ENCODE measurements at places on chromosomes 7 and 10.
A peak's percentile ranks its signal among the peaks of the same experiment; 100 is the strongest.

- DNase-seq, result peak; percentile 44
Measured at GRCh38 chr7:15821484-15822427, 135.3 kb upstream of the MEOX2 start.

DNA sequence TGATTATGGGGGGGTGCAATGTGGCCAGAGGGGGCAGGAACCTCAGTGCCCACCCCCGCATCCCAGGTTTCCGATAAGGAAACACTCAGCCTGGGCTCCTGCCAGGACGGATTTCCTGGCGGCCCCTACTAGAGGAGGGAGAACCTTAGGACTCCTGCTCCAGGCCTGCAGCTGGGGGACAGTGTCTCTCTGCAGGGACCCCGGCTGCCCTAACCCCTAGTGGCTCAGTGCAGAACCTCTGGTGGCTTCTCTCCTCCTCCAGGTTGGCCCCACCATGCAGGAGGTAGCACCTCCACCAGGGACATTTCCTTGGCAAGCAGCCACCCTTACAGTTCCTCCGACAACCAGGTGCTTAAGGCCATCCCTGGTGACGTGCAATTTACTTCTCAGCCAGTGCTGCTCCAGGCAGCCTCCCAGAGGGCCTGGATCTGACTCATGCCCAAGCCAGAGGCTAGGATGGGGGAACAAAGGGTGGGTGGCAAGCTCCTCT, 31.9 kb downstream of the SH2B2 start:
- DNase-seq, result no peak

GRCh38 chr7:147775516-147776284, 814.9 kb upstream of the C7orf33 start:
- no peak for DNase-seq

GRCh38 chr7:38105874-38106483, 72.1 kb upstream of the STARD3NL start:
- DNase-seq, result peak; percentile 54

DNA sequence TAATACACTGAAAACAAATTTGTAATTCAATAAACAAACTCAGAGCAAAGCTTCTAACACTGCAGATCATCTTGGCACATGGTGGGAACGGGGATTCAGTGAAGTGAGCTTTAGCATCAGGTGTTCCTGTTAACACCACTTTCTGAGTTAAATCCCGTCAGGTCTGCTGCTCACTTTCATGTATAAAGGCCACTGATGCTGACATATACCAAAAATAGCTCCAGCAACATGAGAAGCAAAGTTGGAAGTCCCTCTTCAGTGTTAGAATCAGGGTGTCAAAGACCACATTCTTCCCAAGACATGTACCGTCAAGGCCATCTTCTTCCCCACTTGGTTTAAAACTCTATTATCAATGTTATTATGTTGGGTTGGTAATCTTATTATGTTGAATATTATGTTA, 11.7 kb upstream of the CACNA2D1 start:
- DNase-seq, result no peak

- DNase-seq, result peak; percentile 71
Measured at GRCh38 chr10:122342293-122343134, 32.0 kb upstream of the PLEKHA1 start.

- DNase-seq, result no peak
Measured at GRCh38 chr7:148116195-148116594, 474.4 kb upstream of the C7orf33 start.

DNA sequence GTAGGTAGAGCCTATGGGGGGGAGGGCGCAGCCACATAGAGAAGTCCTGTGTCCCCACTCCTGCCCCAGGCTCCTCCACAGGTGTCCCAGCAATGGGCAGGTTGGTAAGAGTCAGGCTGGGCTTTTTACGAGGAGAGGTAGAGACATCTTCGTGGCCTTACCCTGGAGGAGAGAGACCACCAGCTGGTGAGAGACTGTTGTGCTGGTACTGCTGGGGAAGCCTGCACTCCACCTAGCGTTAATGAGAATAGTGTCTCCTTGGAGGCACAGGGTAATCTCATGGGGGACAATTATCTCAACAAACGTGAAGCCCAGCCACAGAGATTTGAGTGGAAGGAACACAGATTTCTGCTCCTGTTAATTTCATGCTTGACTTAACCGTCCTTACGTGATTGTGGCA, 29.5 kb upstream of the RASGEF1A start:
- DNase-seq, result no peak

DNA sequence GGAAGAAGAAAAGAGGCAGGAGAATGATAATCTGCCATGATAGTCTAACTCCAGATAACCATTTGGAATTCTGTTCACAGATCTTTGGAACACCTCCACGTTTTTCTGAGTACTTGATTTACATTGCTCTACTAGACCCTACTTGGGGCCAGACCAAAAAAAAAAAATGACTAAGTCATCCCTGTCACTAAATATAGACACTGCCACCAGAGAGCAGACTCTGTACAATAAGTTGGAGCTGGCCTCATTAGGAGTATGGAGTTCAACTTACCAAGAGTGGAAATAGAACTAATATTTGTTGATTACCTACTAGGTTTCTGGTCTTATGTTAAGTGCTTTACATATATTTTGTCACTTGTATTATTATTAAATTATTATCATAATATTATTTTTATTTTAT, 80.9 kb upstream of the ZNF800 start:
- no peak for DNase-seq

DNA sequence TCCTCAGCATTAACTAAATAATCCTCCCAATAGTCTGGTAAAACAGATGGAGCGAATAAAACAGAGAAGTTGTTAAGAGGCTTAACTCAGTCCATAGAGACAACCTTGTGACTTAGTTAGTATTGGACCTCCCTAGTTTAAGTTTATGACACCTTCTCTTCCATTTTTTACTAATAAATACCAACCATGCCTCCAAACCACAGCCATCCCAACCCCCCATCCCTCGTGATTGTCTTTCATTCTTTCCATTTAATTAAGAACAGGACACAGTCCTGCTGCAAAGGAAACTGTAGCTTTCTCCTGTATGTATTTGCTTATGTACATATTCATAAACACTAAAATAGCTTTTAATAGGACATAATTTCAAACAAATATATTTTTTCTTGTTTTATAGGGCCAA, 238.2 kb downstream of the SEMA3D start:
- peak; percentile 56 for DNase-seq

DNA sequence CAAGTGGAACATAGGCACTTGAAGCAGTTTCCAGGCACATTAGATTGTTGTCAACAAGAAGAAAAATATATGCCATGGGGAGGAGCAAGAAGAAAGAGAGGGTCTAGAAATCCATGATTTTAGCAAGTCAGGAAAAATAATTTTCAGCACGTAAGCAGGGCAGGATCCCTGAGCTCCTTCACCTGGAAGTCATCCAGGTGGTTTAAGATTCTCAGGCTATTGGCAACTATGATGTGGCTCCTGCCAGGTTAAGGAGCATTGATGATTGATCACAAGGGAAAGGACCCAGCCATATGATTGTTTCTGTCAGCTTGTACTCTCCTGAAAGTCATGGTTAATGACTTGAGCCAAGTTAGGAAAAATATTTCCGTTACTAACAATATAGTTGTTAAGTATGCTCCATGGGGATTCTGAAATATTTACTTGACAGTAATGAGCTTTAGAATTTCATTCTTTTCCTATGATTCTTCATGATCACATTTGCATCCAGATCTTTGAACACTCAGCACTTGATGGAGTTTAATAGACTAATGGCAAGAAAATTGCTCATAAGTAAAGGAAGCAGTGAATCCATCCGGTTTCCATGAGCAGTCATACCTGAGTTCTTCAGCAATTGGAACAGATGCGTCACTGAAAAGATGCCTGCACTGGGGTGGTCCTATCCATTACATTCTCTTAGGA, 209.1 kb downstream of the BICC1 start:
- DNase-seq, result peak; percentile 41

- peak; percentile 99 for DNase-seq
Measured at GRCh38 chr10:62582804-62583208, 208.6 kb downstream of the ZNF365 start.

- peak; percentile 6 for DNase-seq
Measured at GRCh38 chr7:152756116-152756515, 3.4 kb upstream of the ACTR3B start.

- no peak for DNase-seq
Measured at GRCh38 chr10:17094844-17095243, 34.8 kb downstream of the CUBN start.

DNA sequence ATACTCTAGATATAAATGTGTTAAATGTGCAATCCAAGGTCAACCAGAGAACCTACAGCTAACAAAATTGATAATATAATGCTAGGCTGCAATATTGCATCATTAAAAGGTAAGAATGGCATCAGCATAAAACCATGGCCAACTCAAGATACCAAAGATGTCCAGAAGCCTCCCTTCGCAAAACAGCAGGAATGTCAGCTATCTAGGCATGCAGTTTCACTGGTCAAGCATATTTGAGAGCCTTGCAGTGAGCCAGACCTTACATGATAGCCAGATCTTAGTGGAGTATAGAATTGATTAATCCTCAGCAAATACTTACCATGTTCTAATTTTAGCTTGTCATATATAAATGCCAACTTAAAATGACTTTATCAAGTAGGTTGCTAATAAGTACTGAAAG, 138.8 kb downstream of the ZEB1 start:
- DNase-seq, result peak; percentile 38

GRCh38 chr7:29918850-29919249, 70.8 kb downstream of the SCRN1 start:
- no peak for DNase-seq

DNA sequence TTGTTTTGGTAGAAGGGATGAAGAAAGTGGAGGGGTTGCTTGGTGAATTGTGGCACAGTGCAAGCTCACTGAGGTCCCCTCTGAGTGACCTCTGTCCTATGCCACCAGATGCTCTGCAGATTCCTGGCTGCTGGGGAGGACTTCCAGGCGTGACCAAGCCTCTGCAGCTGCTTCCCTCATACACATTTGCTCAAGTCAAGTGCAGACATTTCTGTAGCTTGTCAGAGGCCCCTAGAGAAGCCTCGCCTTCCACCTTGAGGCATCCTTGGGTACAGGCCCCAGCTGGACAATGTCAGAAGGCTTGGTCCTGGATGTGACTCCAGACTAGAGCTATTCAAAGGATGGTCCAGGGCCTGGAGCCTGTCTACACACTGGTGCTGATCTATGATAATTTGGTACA, 464.2 kb downstream of the PLXNA4 start:
- DNase-seq, result no peak

DNA sequence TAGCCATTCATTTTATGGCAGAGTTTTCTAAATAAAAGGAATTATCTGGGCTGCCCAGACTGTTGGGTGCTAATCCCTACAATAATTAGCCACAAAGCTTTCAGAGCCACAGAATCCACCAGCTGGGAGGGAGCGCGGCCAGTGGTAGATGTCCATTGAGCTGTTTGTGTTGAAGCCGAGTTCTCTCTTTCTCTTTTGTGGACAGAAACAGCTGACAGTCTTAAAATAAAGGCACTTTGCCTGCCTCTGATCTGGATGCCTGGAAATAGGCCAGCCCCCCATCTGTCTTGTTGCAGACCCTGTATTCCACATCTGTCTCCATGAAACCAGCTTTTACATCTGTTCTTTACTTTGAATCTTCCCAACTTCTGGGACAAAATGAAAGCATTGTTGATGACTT, 66.1 kb downstream of the MTPN start:
- DNase-seq, result no peak

DNA sequence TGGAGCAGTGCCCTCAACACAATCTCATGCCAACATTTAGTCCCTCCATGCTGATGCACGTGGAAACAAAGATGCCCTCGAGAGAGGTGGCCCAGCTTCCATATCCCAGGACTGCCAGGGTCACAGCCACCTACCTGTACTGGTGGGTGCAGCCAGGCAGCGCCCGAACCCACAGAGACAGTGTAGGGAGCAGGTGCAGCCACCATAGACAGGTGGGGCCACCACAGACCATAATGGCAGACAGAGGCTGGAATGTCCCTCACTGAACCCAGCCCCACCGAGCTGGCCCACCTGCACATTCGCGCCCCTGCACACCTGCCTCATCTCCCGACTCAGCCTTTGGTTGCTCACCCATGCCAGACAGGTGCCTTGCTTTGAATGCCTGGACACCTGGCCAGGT, 18.3 kb upstream of the CPXM2 start:
- no peak for DNase-seq

DNA sequence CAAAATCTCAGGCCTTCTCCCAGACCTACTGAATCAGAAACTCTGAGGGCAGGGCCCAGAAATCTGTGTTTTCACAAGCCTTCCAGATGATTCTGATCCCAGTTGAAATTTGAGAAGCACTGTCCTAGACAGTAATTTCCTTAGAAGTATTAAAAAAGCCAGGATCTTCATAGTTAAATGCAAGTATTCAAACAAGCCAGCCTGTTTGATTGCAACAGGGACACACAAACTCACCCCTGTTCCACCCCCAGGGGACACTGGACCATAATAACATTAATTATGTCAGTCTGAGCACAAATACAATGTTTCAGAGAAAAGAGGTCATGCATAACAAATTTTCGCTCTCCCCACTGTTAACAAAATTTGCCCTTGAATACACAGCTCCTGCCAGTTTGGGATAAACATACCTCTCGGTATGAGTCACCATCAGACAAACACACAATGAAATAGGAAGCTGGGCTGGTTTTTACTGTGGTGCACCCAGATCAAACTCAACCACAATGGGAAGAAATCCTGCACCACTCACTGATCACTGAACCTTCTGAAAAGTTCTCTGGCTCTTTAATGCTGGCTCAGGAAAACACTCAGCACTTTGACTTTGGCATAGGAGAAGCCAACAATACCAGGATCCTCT, 34.3 kb downstream of the ABLIM1 start:
- DNase-seq, result peak; percentile 90

GRCh38 chr10:126702181-126702580, 31.7 kb upstream of the C10orf90 start:
- no peak for DNase-seq

GRCh38 chr10:76398043-76398710, 966.8 kb downstream of the LRMDA start:
- peak; percentile 50 for DNase-seq

DNA sequence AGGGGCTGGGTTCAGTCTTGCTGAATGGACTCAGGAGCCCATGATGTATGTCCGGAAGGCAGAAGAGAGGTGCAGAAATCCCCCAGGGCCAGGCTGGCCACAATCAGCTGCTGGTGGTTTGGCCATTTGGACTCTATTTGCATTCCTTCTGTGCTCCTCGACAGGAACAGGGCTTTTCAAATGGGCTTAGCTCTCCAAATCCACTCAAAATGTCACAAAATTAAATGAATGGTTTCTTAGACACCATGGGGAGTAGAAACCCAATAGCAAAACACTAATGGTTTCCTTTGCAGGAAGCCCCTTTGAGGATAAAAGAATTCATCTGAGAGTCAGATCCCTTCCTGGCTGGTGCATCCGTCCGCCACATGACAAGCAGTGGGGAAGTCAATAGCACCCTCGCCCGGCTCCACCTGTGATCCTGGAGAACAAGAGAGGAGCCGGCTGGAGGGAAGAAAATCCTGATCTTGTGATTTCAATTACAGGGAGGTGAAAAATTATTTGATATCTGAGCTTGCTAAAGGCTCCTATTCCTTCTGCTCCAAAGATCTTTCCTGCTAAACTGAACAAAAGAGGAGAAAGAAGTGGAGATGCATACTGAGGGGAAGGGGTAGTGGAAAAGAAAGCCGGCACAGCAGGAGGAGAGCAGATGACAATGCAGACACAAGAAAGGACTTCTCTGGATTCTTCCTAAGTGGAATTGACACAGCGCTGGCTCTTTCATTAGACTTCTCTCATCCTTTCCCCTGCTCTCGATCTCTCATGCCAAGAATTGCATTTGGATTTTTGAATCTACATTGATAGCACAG, 190.7 kb downstream of the C7orf25 start:
- no peak for DNase-seq

Measured in EH (cell line).